Right atrium auricular region (tissue), 2 donors: ENCODE measurements at places on chromosomes 11 and 22. TPM values are rescaled to one million over a fixed set of nuclear protein-coding genes. Genes with fewer than 3 reads are reported as not detected.

- DNase-seq, result no peak
Observed at GRCh38 chr22:38865201-38866023, 6.6 kb downstream of the CBX6 start.

GRCh38 chr22:37204045-37204655 is 8.1 kb downstream of the SSTR3 start:
- DNase-seq, result no peak

- no peak for DNase-seq
Observed at GRCh38 chr11:107397357-107397756, 60.3 kb downstream of the CWF19L2 start.

LDHAL6A gene
- not detected for total RNA-seq

TMEM86A gene
- total RNA-seq, result 4.6 TPM

GAB4 gene
- not detected for total RNA-seq

GRCh38 chr11:131609921-131610320 is 239.5 kb downstream of the NTM start:
- DNase-seq, result no peak

TRIM48 gene
- total RNA-seq, result not detected

SLC5A4 gene
- total RNA-seq, result 0.35 TPM

- no peak for DNase-seq
Observed at GRCh38 chr11:94472916-94473799, 20.5 kb downstream of the MRE11 start.

DNA sequence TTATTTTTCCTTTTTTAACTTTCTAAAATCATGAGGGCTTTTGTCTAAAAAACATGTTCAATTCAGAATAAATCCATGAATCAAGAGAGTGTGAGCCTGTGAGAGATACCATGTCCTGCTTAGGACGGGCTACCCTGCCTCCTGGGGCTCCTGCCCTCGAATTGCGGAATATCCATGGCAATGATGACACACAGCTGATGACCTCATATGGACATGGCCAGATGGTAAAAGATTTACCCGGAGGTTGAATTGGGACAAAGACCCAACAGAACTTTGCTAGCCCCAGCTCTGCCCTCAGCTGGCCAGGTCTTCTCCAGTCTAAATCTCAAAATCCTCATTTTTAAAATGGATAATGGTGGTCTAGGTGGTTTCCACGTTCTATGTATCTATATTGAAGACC is 538.1 kb upstream of the API5 start:
- no peak for DNase-seq

DNA sequence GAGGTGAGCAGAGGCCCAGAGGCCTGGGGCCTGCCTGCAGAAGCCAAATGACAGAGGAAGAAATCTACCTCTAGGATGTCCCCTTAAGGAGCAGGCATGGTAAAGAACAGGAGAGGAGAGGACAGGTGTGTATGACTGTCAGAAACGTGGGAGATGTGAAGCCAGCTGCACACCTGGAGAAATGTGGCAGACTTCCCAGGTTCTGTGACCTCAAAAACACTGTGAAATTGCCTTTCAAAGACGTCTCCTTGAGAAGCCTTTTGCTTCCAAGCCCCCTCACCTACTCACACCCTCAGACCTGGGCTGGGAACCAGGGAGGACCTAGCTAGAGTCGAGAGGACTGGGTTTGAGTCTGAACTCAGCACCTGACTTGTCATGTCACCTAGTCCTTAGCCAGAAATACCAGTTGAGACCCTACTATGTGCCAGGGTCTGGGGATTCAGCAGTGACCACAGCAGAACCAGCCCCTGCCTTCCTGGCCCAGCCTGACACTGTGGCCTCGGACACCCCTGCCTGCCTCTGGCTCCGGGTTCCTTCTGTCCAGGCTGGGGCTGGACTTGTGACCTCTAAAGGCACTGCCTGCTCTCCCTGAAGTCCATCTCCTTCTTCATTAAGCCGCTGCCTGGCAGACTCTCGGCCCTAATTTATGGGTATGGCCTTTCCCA is 5.6 kb downstream of the TPBGL start:
- DNase-seq, result no peak

DNA sequence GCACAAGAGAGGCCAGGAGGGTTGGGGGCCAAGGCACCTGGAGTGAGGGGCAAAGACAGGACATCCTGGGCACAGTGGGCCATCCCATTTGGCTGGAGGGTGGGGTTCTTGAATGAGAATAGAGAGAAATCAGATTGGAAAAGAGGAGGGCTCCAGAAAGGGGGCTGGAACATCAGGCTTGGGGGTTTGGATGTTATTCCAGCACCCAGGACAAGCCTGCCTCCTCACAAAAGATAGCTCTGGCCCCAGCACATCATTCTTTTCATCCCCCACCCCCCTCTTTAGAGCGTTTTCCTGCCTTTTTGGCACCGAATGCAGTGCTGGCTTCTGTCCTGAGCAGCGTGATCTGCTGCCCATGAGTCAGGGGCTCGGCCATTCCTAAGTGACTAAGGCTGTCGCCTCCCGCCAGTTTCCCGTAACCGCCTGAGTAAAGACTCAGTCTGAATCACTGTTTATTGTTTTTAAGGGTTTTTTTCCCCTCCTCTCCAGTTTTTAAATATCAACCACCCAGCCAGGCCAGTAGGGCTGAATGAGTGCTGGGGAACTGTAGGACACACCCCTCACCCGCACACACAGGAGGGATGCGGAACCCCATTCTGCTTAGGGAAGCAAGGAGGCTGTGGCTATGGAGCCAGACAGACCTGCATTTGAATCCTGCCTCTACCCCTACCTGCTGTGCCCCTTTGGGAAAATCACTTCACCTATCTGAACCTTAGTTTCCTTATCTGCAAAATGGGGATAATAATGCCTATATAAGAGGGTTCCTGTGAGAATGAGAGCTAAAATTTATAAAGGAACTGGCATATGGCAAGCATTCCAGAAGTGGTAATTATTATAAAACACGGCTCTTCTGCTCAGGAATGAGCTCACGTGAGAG is 32.4 kb upstream of the NAV2 start:
- peak; percentile 96 for DNase-seq

- peak; percentile 94 for DNase-seq
Observed at GRCh38 chr11:2825889-2826678, 59.5 kb downstream of the CDKN1C start.

SORL1 gene
- total RNA-seq, result 6.4 TPM

GRCh38 chr22:27801616-27802345 is at the start of gene MN1:
Gene MN1, minus strand, starts transcription at chr22:27801756. Its CDS starts 1,213 bp downstream, at chr22:27800543.
- no peak for DNase-seq

DNA sequence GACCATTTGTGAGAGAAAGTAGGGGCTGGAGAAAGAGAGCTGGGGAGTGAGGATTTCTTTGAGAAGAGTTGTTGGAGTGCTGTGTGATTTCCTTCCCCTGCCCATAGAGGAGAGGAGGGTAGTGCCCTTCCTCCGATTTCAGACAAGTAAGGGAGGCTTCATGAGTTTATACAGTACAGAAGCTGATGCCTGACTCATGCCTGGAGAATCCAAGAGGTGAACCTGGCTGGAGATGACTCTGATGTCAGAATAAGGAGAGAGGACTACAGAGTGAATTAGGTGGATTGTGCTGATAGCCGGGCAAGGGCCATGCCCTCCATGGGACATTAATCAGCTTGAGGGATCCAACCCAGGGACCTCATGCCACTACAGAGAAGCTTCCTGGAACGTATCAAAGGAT is 91.6 kb downstream of the FAR1 start:
- DNase-seq, result no peak

OR2AT4 gene
- not detected for total RNA-seq

- DNase-seq, result no peak
Observed at GRCh38 chr22:33321466-33321865, 263.3 kb upstream of the SYN3 start.

YPEL1 gene
- 5.0 TPM for total RNA-seq

GRCh38 chr11:50412832-50413231 is 380.2 kb downstream of the OR4C45 start:
- no peak for DNase-seq

GVQW3 gene
- total RNA-seq, result 0.90 TPM

- DNase-seq, result no peak
Observed at GRCh38 chr11:63277345-63277943, 34.0 kb upstream of the SLC22A25 start.

DNA sequence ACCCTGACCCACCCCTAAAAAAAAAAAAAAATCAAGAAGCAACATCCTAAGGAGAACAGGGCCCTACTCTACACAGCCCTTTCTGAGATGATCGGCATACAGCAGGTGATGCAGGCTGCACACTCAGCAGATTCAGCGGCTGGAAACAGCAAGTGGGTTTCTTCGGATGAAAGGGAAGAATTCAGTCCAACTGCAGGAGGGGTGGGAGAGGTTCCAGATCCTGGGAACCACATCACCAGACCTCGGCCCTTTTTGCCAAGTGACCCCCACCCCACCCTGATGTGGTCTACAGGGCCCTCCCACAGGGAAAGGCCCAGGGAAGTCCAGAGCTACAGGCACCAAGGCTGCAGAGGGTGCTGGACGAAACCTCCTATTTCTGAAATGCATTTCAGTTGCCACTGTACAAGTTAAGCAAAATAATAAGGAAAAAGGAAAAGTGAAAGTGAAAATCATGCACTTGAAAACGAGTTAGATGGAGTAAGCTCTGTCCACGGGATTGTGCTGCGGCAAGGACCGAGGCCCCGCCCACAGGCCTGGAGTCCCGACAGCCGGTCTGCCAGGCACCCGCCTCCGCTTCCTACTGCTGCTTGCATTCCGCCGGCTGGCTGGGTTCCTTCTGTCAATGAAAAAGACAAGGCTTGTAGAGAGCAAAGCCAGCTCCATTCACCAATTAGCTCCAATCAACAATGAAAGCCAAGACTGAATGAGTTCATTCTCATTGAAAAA is 16.0 kb upstream of the PHLDA2 start:
- peak; percentile 93 for DNase-seq

- no peak for DNase-seq
Observed at GRCh38 chr11:96307776-96308140, 35.2 kb downstream of the MAML2 start.

DNA sequence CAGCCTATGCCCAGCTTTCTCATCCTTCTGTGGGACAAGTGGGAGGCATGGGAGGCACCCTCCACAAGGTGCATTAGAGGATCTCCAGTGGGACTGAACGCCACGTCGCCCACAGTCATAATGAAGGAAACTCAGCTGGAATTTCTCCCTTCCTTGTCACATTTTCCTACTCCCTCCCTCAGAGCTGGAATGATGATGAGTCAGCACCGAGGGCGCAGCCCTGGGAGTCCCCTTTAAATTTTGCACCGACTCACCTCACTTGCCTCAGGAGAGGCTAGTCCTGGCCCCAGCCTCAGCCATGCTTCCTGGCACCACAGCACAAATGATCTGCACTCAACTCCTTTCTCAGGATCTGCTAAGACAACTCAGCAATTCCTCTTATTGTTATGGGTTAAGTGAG is 34.3 kb downstream of the DBX1 start:
- no peak for DNase-seq

SPON1 gene
- 27.0 TPM for total RNA-seq

DNA sequence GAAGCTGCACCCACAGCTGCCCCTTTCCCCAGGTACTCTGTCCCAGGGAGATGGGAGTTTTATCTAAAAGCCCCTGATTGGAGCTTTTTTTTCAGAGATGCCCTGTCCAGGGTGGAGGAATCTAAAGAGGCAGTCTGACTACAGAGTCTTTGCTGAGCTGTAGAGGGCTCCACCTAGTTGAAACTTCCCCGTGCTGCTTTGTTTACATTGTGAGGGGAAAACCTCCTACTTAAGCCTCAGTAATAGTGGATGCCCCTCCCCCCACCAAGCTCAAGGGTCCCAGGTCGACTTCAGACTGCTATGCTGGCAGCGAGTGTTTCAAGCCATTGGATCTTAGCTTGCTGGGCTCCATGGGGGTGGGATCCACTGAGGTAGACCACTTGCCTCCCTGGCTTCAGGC is 470.1 kb upstream of the LARGE1 start:
- no peak for DNase-seq

GRCh38 chr11:70876685-70877084 is 375.7 kb downstream of the SHANK2 start:
- no peak for DNase-seq

- no peak for DNase-seq
Observed at GRCh38 chr11:34495239-34495723, 18.3 kb downstream of the ELF5 start.

GRCh38 chr22:46931881-46932280 is 169.4 kb downstream of the TBC1D22A start:
- peak; percentile 44 for DNase-seq

BATF2 gene
- 1.6 TPM for total RNA-seq

DNA sequence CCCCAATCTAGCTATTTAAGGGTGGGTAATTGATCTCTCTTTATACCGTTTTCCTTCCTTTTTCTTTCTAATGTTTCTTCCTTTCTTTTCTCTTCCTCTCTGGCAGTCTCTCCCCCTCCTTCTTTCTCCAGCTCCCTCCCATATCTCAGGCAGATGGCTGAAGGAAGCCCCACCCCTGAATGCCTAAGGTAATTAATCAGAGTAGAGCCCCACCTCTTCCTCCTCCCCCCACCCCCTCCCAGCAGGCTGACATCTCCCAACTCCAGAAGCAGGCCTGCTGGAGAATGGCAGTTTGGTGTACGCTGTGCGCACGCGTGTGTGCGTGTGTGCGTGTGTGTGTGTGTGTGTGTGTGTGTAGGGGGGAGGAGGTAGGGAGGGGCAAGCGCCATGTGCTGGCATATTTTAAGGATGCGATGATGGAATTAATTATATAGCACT is 122.6 kb downstream of the APOL5 start:
- DNase-seq, result peak; percentile 89

OR8A1 gene
- total RNA-seq, result not detected

RIC3 gene
- 8.5 TPM for total RNA-seq

DNA sequence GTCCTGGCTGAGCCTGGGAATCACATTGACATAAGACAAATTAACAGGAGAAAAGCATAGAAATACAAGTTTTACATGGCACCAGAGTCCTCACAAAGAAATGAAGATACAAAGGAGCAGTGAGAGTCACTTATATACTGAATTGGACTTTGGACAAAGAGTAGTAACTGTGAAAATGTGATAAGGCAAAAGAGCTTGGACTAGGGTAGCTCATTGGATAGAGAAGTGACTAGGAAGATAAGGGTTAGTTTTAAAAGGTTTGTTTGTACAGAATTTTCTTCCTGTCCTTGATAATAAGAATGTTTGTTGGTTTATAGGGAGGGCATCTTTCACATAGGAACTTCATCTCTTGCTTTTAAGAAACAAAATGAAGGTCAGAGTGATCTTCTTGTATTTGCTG is 17.9 kb upstream of the NUCB2 start:
- no peak for DNase-seq

GRCh38 chr11:68498903-68499883 is 38.6 kb downstream of the PPP6R3 start:
- no peak for DNase-seq

SEPTIN5 gene
- 287 TPM for total RNA-seq

- no peak for DNase-seq
Observed at GRCh38 chr11:69215784-69216415, 60.2 kb downstream of the SMIM38 start.

DNA sequence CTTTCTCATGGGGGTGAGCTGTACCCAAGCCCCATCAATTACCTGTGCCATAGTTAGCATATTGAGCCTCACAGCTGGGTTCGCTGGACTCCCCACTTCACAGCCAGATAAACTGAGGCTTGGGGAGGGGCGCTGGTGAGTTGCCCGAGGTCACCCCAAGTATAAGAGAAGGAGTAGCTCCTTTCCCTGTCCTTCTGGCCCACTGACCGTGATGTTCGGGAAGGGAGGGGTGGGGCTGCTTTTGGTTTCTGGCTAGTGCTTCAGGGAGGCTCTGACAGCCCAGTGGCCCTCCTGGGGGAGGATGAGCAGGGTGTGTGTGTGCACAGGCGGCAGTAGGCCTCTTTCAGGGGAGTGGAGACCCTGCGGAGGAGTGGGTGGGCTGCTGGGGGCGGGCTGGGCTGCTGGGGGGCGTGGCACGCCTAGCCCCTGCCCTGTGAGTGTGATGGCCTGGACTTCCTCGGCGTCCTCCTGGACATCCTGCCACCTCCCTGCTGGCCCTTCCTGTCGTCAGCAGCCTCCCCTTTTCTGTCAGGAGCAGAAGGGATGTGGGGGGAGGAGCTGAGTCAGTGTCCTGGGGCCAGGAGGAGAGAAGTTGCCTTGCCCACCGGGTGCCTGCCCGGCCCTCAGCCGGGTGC is 50.3 kb downstream of the TRIOBP start:
- DNase-seq, result no peak
